Effector CD4-positive, alpha-beta T cell (primary cell): ENCODE measurements at places on chromosomes 3 and 15.

- no peak for DNase-seq
Observed at GRCh38 chr15:51237816-51238215, 100.6 kb downstream of the CYP19A1 start.

- peak; percentile 94 for DNase-seq
Observed at GRCh38 chr3:3126477-3127431, at the start of gene TRNT1. TRNT1 (plus strand) TSS chr3:3126940; CDS start chr3:3129041, 2,101 bp downstream.

- DNase-seq, result no peak
Observed at GRCh38 chr3:114176487-114176886, 2.4 kb downstream of the DRD3 start.

GRCh38 chr3:36631549-36631948 is 132.8 kb downstream of the DCLK3 start:
- no peak for DNase-seq

- no peak for DNase-seq
Observed at GRCh38 chr15:73530649-73531048, 87.7 kb downstream of the REC114 start.

- DNase-seq, result no peak
Observed at GRCh38 chr3:107024551-107025026, 352.6 kb upstream of the CCDC54 start.

GRCh38 chr3:57956119-57956832 is 51.9 kb upstream of the FLNB start:
- DNase-seq, result no peak

DNA sequence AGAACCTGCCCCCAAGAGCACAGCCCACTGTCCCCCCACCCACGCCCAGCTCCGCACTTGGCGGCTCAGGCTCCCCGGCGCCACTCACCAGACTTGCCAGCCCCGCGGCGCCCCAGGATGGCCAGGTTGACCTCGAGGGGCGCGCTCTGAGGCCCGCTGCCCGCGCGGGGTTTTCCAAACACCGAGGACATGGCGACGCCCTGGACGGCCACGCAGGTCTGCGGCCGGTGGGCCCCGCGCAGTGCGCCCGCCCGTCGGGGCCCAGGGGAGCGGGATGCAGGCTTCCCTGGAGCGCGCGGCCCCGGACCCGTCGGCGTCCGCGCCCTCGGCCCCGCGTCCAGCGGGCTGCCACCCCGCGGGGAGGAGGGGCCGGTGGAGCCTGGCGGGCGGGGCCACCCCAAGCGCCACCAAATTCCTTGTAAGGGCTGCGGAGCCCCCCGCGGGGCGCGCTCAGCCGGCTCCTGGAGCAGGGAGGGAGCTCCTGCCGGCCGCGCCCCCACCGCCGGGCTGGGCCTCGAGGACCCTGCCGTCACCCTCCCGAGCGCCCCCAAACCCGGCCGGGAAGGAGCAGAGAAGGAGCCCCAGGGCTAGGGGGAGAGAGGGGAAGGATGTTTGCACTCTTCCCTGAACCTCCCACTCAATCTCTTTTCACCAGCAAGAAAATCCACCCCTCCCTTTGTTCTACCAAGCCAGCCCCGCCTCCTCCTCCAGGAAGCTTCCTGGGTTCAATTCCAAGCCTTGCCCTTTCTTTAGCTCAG is at the start of gene RASL12:
TSS of gene RASL12 (minus strand) at position 347 of the 758 bp plus-strand sequence. CDS start at position 191, 156 bp downstream.
- DNase-seq, result no peak

DNA sequence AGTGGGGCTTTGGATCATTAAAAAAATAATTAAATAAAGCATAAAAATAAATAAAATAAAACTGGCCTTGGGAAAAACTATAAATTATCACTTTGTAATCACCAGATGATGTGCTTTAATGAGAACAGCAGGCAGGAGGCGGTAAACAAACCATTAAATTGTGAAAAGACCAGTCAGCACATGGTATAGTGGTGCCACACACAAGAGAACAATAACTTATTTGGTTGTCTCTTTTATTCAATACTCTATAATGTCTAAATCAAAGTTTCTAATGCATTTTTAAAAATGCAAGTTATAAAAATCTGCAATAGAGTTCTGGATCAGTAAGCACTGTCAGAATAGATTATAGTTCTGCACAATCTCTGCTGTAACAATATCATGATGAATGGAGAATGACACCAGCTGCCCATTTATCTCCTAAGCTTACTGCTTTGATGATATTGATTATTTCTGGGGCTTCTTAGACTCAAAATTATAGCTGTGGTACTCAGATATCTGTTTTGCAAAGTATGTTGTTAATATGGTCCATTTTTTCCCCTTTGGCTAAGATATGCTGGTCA is 259.3 kb downstream of the NAALADL2 start:
- DNase-seq, result no peak
